ENCODE measurements at places on chromosomes 3 and 15.

GRCh38 chr3:173841334-173841733 lies 443.8 kb downstream of the NLGN1 start:
- DNase-seq, result no peak

GRCh38 chr3:13403213-13403819 lies 16.8 kb downstream of the NUP210 start:
- no peak for DNase-seq

DNA sequence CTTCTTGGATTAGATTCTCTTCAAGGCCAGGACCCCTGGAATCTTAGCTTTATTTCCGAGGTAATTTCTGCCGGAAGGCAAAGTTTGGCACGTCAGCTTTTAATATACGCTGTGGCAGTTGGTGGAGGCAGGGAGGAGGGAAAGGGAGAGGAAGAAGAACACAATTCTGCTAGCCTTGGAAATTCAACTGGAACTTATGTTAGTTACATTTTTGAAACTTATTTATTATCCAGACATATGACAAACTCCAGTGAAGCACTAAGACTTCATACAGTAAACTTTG lies 100.1 kb upstream of the TSC22D2 start:
- no peak for DNase-seq

DNA sequence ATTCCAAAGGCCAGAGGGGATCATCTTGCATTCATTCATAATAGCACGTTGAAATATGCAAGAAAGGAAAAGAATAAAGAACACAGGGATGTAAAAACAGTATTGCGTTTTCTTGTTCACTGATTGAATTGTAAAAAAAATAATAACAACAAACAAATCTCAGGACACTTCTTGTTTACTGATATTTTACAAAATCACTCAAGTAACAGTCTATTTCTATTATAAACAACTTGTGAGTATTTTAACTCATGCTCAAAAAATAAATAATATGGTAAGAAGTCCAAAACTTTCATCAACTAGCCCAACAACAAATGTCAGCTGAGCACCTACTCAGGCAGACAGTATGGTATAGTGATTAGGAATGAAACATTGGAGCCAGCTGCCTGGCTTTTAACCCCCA lies 2.2 kb upstream of the GABRG3 start:
- DNase-seq, result no peak
